ENCODE measurements at places on chromosomes 6 and 20.

DNA sequence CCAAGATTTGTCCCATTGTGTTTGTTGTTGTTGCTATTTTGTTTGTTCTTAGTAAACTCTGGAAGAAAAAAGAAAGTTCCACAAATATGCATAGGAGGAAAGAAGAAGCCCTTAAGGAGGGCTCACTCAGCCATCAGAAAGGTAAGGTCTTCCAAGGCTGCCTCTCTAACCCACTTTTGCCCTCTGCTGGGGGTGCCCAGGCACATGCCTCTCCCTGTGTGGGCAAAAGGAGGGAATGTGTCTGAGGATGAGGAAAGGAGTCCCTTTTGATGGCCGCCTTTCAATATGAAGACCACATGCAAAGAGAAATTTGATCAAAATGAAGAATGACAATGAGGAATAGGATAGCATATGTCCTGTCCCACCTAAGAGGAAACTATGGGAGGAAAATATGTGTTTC is 248.2 kb upstream of the POU3F2 start:
- DNase-seq = no peak

DNA sequence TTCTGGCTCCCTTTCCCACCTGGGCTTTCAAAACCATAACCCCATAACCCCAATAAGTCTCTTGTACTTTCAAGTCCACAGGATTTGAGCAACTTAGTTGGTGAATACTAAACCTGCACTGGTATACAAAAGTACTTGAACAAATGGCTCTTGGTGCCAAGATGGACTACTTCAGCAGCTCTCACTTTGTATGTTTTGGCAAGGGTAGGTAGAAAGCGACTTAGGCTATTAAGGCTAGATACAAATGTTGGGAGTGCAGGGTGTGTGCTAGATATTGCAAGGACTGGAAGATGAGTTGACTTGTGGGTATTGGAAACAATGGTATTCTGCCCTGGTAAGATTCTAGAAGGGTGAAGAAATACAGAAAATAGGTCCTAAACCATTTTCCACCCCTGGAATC is 182.6 kb upstream of the MOCS1 start:
- DNase-seq = no peak

DNA sequence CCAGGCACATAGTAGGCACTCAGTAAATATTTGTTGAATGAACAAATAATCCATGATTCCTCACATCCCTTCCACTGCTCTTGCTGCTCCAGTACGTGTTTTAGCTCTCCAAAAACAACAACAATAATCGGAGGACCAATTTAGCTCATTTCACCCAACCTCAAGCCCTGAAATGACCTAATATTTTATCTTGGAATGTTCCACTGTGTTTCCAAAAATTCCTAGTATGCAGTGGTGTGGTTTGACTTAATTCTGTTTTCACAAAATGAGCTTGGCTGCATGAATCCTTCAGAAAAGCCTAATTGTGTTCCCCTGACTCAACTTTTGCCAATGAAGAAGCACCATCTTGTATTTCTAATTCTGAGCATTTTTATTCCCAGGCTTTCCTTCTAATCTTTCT is 168.0 kb upstream of the PHACTR1 start:
- DNase-seq = no peak

DNA sequence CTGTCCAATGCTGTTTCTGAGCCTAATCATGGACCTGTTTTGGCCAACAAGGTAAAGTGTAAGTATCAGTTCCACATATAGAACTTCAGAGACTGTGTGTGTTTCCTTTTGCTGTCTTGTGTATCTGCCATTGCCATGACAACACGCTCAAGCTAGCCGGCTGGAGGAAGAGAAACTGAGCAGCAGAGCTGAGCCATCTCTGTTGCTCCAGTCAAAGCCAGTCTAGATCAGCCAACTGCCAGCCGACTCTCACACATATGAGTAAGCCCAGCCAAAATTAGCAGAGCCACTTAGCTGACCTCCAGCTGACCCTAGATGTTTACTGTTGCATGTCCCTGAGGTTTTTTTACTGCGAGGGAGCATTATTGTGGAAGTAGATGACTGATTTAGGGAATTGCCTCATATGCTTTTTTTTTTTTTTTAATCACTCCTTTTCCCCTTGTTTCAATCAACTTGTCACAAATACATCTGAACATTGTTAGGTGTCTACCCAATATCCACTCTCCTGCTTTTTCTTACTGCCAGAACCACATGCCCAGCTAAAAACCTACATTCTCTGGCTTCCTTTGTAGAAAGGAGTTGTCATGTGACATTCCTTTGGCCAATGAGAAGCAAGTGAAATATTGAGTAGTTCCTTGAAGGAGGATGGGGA is 304.3 kb upstream of the SUPT3H start:
- DNase-seq = peak; percentile 56

All from CD4-positive, alpha-beta T cell treated with Interleukin-4 for 4 hours (primary cell).